Kidney (tissue), 22 donors: ENCODE measurements at places on chromosomes 4 and X. TPM values are rescaled to one million over a fixed set of nuclear protein-coding genes. Genes with fewer than 3 reads are reported as not detected.

GRCh38 chrX:149275836-149276235, 229.3 kb downstream of the IDS start:
- no peak overlapping the region for H3K4me3 ChIP-seq
- no peaks in the 10 kb centered on the region for H3K4me1 ChIP-seq
- DNase-seq, result no peak
- no peaks in the 10 kb centered on the region for H3K27me3 ChIP-seq
- H3K36me3 ChIP-seq, result no peaks in the 10 kb centered on the region

DNA sequence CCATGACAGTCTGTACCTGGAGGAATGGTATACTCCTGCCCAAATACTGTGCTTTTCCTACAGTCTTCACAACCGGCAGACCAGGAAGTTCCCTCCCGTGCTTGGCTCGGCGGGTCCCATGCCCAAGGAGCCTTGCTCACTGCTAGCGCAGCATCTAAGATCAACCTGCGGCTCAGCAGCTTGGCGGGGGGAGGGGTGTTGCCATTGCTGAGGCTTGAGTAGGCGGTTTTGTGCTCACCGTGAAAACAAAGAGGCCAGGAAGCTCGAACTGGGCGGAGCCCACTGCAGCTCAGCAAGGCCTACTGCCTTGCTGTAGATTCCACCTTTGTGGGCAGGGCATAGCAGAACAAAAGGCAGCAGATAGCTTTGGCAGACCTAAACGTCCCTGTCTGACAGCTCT, 152.7 kb downstream of the TEX11 start:
- H3K36me3 ChIP-seq, result no peaks in the 10 kb centered on the region
- no peak overlapping the region for H3K27ac ChIP-seq
- H3K4me3 ChIP-seq, result no peak overlapping the region

Gene DIPK2B
- total RNA-seq, result 25.2 TPM

DNA sequence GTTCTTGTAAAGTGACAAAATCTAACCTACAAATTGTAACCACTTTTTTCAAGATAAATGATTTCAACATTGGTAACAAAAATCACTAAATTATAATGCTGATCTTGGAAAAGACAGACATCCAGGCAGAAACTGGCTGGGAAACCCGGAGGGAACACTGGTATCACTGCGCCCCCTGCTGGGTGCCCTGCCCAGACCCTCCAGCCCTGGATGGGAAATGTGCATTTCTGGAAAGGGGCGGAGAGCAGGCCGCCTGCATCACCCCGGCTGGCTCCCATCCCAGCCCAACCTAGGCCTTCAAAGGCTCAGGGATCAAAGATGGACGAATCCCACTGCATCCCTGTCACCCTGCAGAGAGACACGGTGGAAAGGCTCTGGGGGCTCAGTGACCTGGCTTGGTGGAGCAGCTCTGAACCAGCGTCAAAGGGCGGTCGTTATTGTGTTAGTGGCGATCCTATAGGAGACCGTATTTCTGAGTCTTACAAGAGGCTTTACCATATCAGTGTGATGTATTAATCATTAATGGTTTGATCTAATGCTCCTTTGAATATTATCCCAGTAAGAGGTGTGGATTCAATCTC, 37.3 kb downstream of the ACOX3 start:
- DNase-seq, result peak; percentile 85
- no peaks in the 10 kb centered on the region for H3K4me1 ChIP-seq
- no peaks in the 10 kb centered on the region for H3K27me3 ChIP-seq

GRCh38 chrX:72113461-72113860, 18.3 kb downstream of the RTL5 start:
- no peaks in the 10 kb centered on the region for H3K4me1 ChIP-seq
- H3K36me3 ChIP-seq, result no peaks in the 10 kb centered on the region
- H3K27ac ChIP-seq, result no peak overlapping the region
- no peak overlapping the region for H3K4me3 ChIP-seq
- DNase-seq, result no peak

Gene RAB9B
- 1.1 TPM for total RNA-seq
